ENCODE measurements at places on chromosomes 4 and X. TPM values are rescaled to one million over a fixed set of nuclear protein-coding genes. Genes with fewer than 3 reads are reported as not detected.

DNA sequence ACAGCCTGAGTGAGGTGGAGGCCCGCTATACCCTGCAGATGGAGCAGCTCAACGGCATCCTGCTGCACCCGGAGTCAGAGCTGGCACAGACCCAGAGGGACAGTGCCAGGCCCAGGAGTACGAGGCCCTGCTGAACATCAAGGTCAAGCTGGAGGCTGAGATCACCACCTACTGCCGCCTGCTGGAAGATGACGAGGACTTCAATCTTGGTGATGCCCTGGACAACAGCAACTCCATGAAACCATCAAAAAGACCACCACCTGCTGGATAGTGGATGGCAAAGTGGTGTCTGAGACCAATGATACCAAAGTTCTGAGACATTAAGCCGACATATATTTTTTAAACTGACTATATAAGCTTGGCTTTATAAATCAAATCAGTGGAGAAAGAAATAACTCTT is 73.3 kb upstream of the HHIP start:
- no peak for DNase-seq

DNA sequence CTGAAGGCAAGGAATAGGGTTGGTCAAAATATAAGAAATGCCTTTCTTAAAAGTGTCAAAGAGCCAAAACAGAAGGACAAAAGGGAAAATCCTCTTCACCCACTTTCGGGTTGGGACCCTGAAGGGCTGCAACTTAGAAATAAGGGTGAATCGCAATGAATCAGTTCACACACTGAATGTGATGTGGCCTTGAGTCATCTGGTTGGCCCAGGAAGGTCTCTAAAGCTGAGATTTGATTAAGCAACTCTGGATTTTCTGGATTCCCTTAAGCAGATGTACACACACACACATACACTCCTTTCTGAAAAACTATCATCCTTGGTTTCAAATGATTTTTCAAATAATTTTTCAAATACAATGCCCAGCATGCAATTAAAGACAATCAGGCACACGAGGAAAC is 13.1 kb downstream of the TAB3 start:
- no peak for DNase-seq

The FAM53A gene
- 1.6 TPM for total RNA-seq

DNA sequence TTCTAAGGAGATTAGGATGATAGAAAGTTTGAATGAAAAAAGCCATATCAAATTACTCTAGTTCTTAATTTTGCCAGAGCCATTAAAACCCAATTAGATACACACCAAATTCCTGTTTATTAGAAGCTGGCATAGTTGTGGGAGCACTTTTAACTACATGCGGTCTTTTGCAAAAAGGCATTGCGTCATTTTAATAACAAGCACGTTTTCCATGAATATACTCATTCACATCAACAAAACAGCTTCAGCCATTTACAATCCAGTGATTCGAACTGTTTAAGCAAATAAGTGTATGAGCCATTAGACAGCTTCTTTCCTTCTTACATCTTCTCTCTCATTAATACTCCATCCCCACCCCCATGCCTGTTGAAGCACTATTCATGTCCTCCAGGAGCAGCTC is 109.5 kb upstream of the EOLA2 start:
- no peak for DNase-seq

The FOXR2 gene
- not detected for total RNA-seq

GRCh38 chr4:111483375-111484169 is 661.7 kb upstream of the FAM241A start:
- no peak for DNase-seq

GRCh38 chr4:145830699-145831098 is 107.9 kb downstream of the ZNF827 start:
- no peak for DNase-seq

The F8A3 gene
- total RNA-seq = 2.0 TPM

The BCOR gene
- total RNA-seq = 23.5 TPM

DNA sequence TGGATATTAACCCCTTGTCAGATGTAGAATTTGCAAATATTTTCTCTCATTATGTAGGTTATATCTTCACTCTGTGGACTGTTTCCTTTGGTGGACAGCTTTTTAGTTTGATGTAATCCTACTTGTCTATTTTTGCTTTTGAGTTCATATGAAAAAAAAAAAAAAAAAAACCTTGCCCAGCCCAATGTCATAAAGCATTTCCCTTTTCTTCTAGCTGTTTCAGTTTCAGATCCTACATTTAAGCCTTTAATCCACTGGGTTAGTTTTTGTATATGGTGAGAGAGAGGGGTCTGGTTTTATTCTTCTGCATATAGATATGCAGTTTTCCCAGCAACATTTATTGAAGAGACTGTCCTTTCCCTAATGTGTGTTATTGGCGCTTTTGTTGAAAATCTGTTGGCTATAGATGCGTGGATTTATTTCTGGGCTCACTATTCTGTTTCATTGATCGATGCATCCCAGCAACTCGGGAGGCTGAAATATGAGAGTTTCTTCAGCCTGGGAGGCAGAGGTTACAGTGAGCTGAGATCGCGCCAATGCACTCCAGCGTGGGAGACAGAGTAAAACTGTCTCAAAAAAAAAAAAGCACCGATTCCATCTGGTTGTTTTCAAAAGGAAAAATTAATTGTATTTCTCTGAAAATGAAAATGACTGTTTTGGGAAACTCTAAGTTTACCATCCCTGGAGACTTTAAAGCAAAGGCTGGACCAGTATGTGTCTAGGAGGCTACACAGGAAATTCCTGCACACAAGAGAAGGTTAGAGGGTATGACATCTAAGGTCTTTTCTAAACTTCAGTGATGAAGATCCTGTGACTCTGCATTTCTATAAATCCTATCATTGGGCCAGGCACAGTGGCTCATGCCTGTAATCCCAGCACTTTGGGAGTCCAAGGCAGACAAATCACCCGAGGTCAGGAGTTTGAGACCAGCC is 35.6 kb downstream of the STEEP1 start:
- no peak for DNase-seq

The MXRA5 gene
- total RNA-seq = 6.7 TPM

The GAGE12J gene
- total RNA-seq = not detected

GRCh38 chr4:149785696-149786431 is 29.8 kb downstream of the IQCM start:
- no peak for DNase-seq

GRCh38 chrX:435536-436122 is 48.9 kb upstream of the PPP2R3B start:
- no peak for DNase-seq

GRCh38 chr4:41943506-41943905 is 8.3 kb downstream of the TMEM33 start:
- no peak for DNase-seq

- DNase-seq = no peak
These were observed at the start of gene PAGE4 for GRCh38 chrX:49829016-49829415. Gene PAGE4 (plus strand): TSS chrX:49829303. CDS start chrX:49830429, 1,126 bp downstream.

DNA sequence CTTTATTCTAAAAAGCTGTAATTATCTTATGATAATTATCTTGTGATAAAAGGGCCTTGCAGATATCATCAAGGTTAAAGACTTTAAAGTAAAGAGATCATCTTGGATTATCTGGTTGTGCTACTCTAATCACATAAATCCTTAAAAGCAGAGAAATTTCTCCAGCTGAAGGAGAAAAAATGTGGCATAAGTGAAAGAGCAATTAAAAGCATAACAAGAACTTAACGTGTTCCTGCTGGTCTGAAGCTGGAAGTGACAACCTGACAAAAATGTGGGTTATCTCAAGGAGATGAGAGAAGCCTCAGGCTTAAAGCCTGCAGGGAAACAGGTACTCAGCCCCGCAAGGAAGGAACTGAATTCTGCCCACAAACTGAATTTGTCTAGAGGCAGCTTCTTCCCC is 449.1 kb upstream of the NDST4 start:
- no peak for DNase-seq

GRCh38 chrX:153685156-153685536 is 2.6 kb upstream of the SLC6A8 start:
- DNase-seq = no peak

- DNase-seq = no peak
These were observed 98.7 kb downstream of the CFAP299 start for GRCh38 chr4:80434238-80434637.

GRCh38 chr4:140250989-140251552 is 97.1 kb upstream of the MAML3 start:
- DNase-seq = no peak

Data from cerebellum (tissue), 4 donors.